Skin of body (tissue), 3 donors: ENCODE measurements at places on chromosomes 7 and 10. TPM values are rescaled to one million over a fixed set of nuclear protein-coding genes. Genes with fewer than 3 reads are reported as not detected.

TMEM229A gene
- total RNA-seq = not detected

NACAD gene
- total RNA-seq = 1.4 TPM

EPO gene
- total RNA-seq = not detected

ADRB1 gene
- 0.79 TPM for total RNA-seq
